ELR (cell line): ENCODE measurements at places on chromosomes 13 and 19.

DNA sequence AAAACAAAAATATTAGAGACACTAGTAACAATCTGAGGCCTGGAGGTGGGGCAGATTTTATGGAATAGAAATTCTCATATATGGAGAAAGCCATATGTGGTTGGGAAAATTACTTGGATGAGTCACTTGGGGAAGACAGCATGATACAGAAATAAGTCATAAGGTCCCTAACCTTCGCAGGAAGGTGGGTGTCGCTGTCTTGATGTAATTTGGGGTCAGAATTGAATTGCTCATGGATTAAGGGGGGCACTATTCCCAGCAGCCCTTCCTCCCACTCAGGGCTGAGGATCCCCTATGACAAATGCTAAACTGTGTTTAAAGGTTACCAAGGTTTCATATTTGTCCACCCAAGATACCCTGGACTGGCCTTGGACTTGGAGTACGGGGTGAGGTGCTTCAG lies 5.0 kb downstream of the RDH8 start:
- peak; percentile 86 for DNase-seq

- no peak for DNase-seq
Observed at GRCh38 chr19:31527443-31527842, 178.2 kb upstream of the TSHZ3 start.

DNA sequence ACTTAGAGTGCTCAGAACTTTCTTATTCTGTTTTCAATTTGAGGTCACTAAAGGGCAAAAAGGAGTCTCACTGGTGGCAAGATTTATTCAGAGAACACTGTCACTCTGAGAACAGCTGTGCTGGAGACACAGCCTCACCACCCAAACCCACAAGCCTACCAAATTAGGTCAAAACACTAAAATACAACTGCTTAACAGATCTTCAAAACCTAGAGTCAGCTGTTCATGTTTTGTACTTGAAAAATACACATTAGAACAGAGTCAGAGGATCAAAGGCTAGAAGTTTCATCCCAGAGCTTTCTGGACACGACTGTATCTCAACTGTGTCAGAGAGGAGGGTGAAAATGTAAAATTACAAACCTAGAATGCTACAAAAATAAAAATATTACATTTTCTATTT lies 89.3 kb downstream of the MIPEP start:
- no peak for DNase-seq

- DNase-seq = no peak
Observed at GRCh38 chr19:56988299-56988698, 131.5 kb upstream of the USP29 start.

- DNase-seq = no peak
Observed at GRCh38 chr13:109401891-109402290, 384.5 kb downstream of the IRS2 start.

GRCh38 chr13:91097269-91097668 lies 250.2 kb upstream of the MIR17HG start:
- DNase-seq = no peak

DNA sequence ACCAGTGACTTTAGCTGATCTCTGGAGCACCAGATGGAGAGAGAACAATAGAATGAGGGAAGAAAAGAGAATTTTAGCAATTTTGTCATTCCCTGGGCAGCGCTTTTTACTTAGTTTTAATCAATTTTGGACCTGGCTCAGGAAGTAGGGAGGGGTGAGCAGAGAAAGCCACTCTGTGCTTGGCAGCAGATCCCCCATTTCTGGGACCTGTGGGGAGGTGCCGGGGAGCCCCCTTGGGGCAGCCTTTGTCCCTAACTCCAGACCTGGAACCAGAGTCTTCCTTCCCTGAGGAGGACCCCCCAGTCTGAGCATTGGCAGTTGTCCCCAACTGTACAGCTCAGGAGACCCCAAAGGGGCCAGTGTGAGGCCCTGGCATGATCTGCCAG lies 10.5 kb downstream of the LYL1 start:
- DNase-seq = no peak

GRCh38 chr13:99432609-99433542 lies 68.4 kb upstream of the TM9SF2 start:
- peak; percentile 89 for DNase-seq

DNA sequence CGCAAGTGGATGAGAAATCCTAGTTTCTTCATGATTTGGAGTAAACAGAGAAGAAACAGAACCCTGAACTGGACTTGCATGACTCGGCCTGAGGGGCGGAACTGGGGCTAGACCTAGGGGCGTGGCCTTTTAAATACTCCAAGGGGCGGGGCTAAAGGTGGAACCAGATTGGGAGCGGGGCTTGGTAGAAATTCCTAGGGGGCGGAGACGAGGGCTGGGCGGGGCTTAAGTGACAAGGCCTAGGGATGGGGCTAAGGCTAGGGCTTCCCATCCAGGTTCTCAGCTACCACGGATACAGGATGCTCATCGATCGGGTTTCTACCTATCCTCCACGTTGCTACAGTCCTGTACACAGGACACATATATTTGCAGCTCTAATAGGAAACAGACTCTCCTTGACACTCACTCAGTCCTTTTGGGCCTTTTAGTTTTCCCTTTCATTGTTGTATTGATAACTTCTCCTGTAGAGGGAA lies 372 bp upstream of the ZNF699 start:
- peak; percentile 96 for DNase-seq

DNA sequence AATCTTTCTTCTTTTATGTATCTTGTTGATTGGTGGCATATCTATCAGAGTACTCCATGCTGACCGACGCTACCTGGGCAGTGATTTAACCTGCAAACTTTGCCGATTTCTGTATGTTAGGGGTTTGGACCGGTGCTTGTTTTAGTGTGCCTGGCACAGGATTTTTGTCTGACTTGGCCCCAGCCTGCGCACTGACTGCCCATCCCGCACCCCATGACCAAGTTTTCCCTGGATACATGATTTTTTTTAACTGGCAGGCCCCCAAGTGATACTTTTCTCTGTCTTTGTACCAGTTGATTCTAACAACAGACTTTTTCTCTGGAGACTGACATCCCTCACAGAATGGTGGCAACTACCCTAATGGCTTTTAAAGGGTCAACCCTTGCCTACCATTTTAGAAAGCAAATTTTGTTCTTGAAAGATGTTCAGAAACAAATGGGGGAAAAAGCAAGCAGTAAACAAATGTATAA lies 69.0 kb upstream of the C1QTNF9B start:
- no peak for DNase-seq

DNA sequence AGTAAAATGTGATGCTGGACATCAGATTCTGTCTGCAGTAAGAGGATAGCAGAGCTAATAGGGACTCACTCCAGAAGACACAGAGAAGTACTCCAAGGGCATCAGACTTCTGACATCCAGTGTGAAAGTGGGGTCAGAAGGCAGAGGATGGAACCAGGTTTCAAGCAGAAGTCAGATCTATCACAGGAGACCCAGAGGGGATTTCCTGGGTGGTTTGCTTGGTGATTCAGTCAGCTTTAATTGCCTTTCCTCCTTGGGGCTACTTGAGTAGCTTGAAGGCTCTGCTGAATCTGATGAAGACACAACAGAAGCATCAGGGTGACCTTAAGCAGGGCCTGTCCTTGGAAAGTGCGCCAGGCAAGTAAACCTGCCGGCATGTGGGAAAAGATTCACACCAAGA lies 300.6 kb downstream of the COG6 start:
- DNase-seq = no peak

DNA sequence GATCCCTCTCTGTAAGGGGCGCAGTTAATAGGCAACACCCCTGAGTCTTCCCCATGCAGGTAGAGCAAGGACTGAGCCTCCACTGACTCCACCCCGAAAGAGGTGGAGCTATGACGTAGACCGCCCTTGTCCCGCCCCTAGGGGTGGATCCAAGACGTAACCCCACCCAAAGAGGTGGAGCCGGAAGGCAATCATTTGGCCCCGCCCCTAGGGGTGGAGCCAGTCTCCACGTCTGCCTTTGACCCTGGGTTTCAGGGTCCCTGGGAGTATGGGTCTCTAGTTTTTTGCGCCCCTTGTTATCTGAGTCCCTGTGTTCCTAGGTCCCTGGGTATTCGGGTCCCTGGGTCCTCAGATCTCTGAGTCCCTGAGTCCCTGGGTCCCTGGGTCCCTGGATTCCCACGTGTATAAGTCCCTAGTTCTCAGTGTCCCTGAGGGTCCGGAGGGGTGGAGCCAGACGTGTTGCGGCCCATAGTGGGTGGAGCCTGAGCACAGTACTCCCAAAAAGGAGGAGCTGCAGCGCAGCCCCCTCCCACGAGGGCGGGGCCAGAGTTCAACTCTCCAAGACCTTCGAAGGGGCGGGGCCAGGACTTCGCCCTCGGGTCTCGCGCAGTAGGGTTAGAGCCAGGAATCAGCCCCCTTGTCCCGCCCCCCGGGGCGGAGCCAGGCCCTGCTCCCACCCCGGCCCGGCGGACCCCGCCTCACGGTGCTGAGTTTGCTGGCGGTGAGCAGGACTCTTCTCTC lies 5.3 kb downstream of the DENND1C start:
- peak; percentile 62 for DNase-seq

DNA sequence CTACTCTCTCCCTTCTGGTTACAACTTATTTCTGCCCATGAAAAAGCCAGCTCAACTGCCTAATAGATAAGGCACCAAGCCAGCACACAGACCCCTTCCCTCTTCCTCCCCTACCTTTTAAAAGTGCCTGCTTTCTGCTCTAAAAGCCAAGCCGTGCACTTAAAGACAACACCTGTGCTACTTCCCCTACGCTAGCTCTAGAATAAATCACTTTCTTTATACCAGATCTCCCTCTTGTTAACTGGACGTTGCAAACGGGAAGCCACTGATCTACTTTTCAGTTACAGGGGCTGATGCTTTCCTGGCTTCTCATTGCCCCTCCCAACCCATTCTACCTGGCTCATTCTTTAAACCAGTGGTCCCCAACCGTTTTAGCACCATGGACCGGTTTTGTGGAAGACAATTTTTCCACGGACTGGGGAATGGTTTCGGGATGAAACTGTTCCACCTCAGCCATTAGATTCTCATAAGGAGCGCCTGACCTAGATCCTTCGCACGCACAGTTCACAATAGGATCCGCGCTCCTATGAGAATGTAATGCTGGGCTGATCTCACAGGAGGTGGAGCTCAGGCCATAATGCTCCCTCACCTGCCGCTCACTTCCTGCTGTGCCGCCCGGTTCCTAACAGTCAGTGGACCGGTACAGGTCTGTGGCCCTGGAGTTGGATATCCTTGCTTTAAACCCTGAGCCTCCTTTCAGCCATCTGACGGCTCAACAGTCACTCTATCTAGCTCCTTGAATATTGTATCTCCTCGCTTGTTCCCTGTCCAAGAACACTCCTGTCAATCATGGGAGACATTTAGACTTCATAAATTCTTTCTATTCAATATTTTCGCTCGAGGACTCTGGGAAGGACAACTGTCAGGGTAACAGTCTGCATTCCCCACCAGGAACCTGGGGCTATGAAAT lies 841 bp upstream of the ZNF223 start:
- peak; percentile 16 for DNase-seq

- DNase-seq = no peak
Observed at GRCh38 chr19:14116918-14117578, 514 bp downstream of the PRKACA start.

DNA sequence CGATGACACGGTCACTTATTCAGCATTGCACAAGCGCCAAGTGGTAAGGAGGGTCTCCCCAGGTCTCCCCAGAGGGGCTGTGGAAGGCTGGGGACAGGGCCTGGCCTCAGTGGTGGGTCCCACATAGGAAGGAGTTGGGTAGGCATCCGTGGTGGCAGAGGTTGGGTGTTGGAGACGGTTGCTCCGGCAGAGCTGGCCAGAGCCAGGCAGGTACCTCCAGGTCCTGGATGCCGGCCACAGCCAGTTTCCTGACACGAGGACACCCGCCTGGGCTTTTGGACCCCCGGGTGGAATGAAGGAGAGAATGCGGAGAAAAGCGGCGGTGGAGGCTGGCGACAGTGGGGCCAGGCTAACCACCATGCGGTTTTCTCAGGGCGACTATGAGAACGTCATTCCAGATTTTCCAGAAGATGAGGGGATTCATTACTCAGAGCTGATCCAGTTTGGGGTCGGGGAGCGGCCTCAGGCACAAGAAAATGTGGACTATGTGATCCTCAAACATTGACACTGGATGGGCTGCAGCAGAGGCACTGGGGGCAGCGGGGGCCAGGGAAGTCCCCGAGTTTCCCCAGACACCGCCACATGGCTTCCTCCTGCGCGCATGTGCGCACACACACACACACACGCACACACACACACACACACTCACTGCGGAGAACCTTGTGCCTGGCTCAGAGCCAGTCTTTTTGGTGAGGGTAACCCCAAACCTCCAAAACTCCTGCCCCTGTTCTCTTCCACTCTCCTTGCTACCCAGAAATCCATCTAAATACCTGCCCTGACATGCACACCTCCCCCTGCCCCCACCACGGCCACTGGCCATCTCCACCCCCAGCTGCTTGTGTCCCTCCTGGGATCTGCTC lies 1.3 kb upstream of the FFAR1 start:
- DNase-seq = no peak

DNA sequence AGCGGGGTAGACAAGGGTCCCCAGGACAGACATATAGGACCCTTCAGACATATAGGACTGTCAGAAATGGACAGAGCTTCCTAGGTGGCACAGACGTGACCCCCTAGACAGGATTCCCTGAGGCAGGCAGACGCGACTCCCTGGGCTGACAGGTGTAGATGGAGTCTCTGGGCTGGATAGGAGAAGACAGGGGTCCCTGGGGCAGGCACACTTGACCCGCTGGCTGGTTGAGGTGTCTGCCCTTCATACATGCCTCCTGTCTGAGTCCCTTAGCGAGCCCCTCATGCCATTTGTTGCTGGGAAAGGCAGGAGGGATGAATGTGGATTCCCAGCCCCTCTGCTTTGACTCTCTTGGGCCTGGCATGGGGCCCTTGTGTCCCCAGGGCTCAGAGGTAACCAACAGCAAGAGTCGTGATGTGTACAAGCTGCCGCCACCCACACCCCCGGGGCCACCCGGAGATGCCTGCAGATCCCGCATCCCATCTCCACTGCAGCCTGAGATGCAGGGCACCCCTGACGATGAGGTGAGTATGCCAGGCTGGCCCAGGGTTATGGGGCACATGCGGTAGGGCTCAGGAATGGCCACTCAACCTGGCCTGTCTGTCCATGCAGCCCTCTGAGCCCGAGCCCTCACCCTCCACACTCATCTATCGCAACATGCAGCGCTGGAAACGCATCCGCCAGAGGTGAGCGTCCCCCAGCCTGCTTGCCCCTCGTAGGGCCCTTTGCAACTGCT lies 3.0 kb downstream of the HSPB6 start:
- DNase-seq = no peak

DNA sequence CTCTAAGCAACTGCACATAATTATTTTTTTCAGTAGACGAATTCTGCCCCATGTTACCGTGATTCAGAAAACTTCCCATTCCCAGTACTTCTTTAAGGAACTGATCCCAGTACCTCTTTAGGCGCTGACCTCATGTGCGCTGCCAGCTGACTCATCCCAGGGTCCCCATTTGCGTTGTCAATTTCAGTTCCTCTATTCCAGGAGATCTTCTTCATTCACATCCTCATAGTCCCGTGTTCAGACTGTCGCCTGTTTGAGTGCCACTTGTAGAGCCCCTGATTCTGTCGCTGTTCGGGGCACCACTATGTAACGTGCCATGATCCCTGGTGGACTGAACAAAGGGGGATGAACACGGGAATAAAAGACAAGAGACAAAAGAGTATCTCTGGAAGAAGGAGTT lies 16.4 kb downstream of the FPR3 start:
- DNase-seq = no peak
